Stimulated activated CD8-positive, alpha-beta memory T cell treated with anti-CD3 and anti-CD28 coated beads, Interleukin-15, amount 100 ng/mL, for 1 hour (primary cell): ENCODE measurements at places on chromosomes 2 and 18.

GRCh38 chr2:62254424-62255266 is 58.7 kb downstream of the B3GNT2 start:
- DNase-seq = no peak

DNA sequence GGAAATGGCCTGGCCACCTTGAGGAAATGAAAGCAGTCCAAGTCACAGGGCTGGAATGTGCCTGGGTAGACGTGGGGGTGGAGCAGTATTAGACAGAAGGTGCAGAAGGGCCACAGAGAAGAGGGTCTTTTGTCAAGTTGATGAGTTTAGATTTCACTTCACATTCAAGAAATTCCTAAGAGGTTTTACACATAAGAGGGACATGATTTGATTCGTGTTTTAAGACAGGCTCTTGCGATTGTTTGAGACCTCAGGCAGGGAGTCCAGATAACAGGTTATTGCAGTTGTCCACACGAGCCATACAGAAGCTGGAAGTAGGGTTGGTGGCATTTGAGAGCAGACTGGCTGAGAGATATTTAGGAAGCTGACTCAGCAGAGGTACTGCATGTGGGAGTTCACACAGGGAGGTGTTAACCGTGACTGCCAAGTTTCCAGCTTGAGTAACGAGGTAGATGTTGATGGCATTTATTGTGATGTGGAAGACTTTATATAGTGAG is 64.6 kb downstream of the NEB start:
- no peak for DNase-seq

- no peak for DNase-seq
Measured at GRCh38 chr2:177625744-177626650, 233.4 kb downstream of the AGPS start.

DNA sequence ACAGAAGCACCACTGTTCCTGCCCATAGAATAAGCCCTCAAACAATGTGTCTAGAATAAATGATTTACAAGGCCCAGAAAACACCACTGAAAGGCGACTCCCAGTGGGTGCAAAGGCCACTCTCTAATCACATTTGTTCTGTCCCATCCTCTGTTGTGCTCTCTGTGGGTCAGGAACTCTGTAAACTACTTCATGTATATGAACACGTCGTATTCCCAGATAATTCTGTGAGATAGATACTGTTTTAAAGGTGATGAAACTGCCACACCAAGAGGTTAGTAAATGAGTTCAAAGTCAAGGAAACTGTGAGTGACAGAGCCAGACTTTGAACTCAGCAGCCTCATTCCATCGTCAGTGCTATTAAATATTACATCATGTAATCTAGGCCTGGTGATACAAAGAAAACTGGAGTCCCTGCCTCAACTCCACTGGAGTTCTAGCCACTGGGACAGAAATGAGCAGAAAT is 269.7 kb upstream of the DCC start:
- DNase-seq = no peak

- no peak for DNase-seq
Measured at GRCh38 chr2:158990397-158991214, 22.2 kb downstream of the TANC1 start.

DNA sequence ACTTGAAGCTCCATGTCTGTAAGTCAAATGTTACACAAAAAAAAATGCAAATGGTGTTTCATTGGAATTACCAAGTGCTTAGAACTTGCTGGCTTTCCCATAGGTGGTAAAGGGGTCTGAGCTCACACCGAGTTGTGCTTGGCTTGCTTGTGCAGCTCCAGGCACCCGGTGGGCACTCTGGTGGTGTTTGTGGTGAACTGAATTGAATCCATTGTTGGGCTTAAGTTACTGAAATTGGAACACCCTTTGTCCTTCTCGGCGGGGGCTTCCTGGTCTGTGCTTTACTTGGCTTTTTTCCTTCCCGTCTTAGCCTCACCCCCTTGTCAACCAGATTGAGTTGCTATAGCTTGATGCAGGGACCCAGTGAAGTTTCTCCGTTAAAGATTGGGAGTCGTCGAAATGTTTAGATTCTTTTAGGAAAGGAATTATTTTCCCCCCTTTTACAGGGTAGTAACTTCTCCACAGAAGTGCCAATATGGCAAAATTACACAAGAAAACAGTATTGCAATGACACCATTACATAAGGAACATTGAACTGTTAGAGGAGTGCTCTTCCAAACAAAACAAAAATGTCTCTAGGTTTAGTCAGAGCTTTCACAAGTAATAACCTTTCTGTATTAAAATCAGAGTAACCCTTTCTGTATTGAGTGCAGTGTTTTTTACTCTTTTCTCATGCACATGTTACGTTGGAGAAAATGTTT is 97.9 kb upstream of the IL1R2 start:
- DNase-seq = no peak
